ENCODE measurements at places on chromosomes 16 and 17.

GRCh38 chr17:40457964-40458791 is 14.9 kb downstream of the IGFBP4 start:
- no peak for DNase-seq

DNA sequence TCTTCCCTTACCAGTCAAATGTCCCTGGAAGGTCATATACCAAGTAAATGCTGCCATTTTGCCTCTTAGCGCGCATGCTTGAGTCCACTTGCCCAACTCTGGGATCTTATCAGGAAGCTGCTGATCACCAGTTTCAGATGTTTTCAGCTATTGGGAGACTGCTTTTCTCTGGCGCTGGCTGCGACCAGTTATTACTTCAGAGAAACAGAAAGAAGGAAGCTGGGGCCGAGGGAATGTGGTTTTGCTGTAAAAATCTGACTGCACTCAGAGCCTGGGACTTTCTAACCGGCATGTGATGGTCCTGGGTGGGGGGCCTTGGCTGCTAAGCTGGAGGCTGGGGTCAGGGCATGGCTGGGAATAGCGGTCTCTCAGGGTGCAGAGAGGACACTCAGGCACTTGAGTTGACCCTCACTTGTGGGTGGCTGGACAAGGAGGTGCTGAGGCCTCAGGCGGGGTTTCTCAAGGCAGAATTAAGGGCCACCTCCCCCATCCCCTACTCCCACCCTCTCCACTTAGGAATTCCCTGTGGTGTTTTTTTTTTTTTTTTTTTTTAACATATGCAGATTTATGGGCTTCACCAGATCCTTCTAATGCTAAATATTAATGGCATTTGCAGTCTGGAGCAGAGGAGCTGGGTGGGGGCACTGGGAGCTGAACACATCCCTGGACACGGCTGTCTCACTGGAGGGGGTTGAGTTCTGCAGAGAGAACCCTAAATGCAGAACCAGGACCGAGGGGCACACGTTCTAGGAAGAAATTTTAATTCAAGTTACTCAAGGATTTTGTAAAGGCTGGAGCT is 145.8 kb downstream of the CYLD start:
- no peak for DNase-seq

DNA sequence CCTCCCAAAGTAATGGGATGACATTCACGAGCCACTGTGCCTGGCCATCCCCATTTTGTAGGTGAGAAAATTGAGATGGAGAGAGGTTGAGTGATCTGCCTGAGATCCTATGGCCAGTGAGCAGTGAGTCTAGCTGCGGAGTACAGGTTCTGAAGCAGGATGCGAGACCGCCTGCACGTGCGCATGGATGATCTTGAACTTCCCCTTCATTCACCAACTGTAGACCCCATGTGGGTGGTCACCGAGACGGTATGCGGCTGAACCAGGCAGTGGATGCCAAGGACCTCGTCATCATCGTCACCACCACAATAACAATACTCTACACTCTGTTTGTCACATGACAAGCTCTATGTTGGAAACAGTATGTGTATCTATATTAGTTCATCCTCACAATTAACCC is 6.2 kb upstream of the SPNS3 start:
- no peak for DNase-seq

DNA sequence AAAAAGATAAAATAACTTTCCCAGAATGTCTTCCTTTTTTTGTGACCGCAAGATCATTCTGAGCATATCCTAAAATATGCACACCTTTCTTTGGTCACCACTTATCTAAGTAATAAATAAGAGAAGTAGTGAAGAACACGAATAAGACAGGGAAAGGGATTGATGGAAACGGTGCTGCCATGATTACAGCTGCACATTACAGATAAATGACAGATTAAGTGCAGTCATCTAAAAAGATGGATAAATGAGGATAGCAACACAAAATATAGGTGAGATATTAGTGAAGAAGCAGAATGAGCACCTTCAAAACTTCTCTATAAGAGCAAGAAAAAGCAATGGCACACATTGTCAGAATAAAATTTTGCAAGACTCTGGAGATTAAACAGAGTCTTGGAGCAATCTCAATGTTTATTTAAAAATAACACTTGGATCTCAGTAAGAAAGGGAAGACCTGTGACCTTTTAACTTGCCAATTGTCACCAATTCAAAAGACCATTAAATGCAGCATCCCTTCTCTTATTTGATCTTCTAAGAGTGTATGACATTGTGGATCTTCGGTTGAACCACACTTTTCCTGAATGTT is 567.1 kb downstream of the KCNJ2 start:
- no peak for DNase-seq

- DNase-seq = no peak
Measured at GRCh38 chr16:49617016-49617629, 238.8 kb downstream of the ZNF423 start.

- DNase-seq = no peak
Measured at GRCh38 chr16:71460236-71460635, 1.8 kb downstream of the ZNF23 start.

GRCh38 chr16:69865701-69866100 is 85.4 kb upstream of the CLEC18A start:
- DNase-seq = no peak

DNA sequence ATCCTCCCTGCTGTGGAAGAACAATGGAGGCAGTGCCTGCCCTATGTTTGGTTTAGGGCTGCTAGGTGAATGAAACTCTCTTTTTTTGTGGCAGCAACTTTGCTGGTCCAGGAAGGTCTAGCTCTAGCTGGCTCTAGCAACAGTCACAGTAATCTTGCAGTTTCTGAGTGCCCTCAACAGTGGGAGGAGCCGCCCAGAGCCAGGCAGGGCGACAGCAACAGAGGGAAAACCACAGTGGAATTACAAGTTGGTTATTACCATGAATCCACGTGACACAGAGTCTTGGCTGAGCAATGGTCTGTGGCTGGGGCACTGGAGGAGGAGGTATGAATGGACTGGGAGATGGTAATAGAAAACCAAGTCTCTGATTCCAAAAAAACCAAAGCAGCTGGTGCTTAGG is 10.3 kb downstream of the HSPB9 start:
- DNase-seq = no peak

GRCh38 chr17:76481071-76481655 is 13.8 kb downstream of the AANAT start:
- DNase-seq = no peak
